ENCODE measurements at places on chromosomes 2 and 18.

DNA sequence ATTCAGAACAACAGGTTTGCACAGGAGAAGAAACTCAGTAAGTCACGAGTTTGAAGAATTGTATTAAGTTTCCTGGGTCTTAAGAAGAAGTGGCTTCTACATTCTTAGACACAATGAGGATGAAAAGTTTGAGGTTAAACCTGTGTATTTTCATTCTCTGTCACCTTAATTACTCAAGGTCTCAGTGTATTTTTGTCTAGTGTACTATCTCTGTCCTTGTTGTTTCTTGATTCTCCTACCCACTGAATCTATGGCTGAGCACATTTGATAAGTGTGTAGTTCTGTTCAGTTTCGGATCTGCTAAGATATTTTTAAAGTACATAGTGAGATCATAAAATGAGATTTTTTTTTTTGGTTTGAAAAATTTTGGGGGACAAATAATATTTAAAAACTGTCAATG is 460.7 kb downstream of the NRXN1 start:
- DNase-seq = no peak

- no peak for DNase-seq
Measured at GRCh38 chr2:26900831-26901321, 52.9 kb downstream of the DPYSL5 start.

DNA sequence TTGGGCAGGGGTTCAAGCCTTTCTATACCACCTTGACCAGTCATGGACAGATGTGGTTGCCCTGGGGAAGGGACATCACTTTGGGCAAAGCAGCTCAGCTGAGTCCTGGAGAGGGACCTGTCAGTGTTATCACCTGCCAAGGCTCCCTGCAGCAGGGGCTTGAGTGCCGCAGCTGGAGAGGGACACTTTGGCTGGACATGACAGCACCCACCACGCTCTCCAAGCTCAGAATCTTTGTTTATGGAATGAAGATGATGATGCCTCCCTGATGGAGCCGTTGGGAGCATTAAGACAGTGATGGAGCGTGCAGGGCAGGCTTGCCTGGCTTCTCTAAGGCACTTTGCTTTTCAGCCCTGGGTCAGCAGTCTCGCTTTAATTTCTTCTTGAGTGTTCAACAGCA is 4.3 kb upstream of the TFCP2L1 start:
- DNase-seq = no peak

DNA sequence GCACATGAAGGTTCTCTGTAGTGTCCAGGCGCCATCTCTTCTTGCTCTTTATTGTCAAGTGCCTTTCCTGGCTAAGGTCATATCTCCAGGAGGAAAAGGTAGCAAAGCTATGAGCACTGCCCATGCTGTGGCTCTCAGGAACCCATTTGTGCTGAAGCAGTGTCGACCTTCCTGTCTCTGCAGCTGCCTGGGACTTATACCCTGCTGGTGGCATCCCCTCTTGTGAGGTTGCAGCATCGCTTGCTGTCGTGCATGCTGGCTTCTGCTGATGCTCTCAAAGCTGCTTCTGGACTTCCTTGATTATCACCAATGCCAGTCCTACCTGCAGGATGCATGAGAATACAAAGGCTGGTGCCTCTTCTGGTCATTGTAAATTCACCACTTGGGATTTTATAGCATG is 22.1 kb upstream of the PTPN2 start:
- no peak for DNase-seq

DNA sequence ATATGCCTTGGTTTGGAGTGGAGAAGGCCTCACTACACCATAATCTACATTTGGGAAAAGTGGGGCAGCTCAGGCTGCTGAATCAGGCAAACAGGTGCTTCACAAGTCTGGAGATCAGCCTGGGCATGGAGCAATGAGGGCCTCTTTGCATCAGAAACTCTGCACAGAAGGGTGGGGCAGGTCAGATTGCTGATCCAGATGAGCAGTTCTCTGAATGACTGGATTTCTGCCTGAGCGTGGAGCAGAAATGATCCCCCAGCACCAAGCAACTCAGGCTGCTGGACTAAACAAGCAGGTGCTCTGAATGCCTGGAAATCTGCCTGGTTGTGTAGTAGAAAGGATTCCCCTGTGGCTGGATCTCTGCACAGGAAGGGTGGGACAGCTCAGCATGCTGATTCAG is 605.3 kb upstream of the ZNF804A start:
- DNase-seq = no peak

DNA sequence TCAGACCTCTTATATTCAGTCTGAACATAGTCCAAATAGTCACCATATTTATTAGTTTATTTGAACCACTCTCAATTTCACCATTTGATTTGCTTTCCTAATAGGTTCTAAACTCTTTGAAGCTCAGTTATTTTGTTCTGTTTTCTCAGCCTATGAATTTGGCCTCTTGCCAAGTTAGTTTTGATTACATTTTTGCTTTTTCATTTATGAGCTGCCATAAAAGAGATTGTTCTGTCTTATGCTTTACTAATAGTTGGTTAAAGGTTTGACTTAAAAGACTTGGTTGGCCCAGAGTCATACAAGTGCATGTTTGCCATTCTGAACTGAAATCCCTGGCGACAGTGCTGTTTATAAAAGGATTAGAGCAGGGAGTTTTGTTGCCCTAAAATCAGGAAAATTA is 85.9 kb upstream of the RANBP2 start:
- DNase-seq = no peak

DNA sequence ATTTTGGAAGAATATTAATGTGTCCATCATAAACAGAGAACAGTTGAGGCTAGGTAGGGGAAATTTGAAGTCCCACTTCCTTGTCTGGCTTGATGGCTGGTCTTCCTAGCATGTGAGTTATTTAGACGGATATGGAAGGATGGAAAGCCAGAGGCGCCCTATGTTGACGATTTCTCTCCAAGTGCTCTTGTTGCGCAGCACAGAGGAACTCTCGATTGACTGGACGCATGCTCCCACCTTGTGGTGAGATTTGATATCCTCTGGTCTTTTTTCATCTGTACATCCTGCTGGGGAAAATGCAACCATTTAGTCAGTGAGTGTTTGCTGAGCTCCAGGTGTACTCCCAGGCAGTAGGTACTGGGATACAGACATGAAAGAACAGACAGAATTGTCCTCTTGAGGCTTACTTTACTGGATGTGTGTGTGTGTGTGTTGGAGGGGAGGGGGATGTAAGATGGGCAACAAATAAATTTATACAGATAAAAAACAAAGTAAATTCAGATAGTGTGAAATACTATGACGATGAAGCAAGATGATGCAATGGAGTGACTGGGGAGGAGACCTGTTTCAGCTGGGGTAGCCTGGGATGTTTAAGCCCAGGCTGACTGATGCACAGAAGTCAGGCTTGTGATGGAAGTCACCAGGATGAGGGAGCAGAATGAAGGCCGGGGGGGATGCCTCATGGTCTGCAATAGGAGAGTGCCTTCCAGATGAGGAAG is 137.2 kb downstream of the TRIM43 start:
- DNase-seq = no peak

DNA sequence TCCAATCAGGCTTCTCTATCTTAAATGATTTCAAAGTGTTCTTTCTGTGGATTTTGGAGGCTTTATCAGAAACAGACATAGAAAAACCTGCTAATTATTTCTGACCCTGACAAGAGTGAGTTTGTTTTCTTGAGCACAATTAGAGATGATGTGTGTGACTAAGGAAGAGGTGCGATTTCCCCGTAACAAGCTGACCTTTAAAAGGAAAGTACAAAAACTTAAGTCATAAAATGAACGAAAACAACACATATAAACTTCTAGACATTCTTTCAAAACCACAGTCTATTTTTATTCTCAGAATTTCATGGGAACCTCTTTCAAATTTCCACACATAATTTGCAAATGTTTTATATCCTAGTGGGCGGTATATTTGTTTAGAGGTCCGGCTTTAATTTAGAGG is 604.8 kb downstream of the CPS1 start:
- no peak for DNase-seq

GRCh38 chr2:166765141-166765540 is 123.1 kb upstream of the XIRP2 start:
- DNase-seq = no peak

DNA sequence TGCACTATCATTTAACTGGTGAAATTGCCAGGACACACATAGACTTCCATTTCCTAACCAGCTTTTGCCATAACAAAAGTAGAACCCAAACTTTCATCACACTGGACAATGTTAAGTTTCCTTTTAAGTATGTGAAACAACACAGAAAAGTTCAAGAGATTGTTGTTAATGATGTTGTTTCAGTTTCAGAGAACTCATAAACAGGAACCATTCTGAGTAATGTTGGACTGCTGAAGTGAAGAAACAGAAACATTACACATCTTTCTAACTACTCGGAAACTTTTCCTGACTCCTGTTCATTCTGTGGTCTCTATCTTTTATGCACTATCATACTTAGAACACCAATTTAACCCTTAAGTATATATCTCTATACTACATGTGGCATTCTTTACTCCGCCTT is 179.2 kb downstream of the RIT2 start:
- no peak for DNase-seq

DNA sequence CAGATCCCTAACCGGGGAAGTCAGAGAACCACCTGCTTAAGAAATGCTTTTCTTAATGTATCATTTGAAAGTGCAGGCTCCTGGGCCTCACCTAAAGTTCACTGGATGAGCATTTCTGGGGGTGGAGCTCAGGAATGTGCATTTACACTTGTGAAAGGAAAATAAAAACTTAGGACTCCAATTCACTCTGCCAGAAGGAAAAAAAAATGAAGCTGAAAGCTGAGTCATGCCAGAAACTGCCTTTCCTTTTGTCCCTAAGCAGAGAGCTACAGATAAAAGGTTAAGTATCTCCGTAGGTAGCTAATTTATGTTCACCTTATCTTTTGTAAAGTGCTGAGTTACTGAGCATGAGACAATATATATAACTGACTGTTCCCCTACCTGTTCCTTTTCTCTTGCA is 229.5 kb upstream of the MEX3C start:
- DNase-seq = no peak

DNA sequence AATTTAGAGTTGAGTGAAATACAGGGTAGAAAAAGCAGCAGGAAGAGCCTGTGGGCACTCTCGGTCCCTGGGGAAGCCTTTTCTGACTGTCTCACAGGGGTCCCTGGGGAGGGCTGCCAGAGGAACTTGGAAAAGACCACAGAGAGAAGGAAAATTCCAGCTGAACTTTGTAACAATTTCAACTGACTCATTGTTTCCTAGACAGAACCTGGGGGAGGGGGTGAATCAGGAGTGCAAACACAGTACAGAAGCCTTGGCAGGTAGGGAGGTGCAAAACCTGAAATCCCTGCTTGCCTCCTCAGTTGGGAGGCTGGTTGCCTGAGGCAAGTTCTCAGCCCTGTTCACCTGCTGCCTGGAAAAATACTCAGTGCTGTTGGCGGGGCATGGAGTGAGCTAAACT is 106.8 kb downstream of the GRB14 start:
- no peak for DNase-seq

- DNase-seq = no peak
Measured at GRCh38 chr18:8380926-8381325, 228.3 kb upstream of the RAB12 start.

DNA sequence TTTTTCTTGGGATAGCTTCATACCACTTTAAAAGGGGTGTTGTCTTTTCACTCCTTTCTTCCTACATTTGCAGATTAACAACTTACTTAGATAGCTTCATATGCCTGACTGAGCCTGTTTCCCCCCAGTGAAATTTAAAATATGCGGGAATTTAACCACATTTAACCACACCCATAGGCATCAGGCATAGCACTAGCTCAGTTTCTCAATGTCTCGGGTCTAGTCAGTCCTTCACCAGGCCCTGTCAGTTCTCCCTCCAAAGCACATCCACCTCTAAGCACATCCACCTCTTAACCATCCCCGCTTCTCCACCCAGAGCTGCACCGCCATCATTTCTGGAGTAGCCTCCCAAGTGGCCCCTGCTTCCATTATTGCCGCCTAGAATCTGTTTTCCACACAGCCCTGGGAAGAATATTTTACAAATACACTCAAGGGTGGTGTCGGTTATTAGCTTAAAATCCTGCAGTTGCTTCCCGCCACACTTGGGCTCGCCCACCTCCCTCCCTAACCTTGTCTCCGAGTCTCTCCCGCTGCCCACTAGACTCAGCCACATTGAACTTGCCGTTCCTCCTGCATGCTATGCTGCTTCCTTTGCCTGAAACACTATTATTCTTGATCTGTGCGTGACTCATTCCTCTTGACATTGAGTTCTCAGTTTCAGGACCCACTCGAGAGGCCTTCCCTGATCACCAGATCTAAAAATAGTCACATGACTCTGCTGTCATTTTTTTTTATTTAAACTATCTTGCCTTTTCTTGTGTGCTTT is 68.3 kb downstream of the SPTBN1 start:
- no peak for DNase-seq

GRCh38 chr2:182318466-182319220 is 108.2 kb downstream of the PDE1A start:
- DNase-seq = no peak

- DNase-seq = no peak
Measured at GRCh38 chr2:195652911-195653310, 4.1 kb upstream of the SLC39A10 start.

GRCh38 chr2:128348701-128349100 is 30.0 kb upstream of the HS6ST1 start:
- DNase-seq = no peak

DNA sequence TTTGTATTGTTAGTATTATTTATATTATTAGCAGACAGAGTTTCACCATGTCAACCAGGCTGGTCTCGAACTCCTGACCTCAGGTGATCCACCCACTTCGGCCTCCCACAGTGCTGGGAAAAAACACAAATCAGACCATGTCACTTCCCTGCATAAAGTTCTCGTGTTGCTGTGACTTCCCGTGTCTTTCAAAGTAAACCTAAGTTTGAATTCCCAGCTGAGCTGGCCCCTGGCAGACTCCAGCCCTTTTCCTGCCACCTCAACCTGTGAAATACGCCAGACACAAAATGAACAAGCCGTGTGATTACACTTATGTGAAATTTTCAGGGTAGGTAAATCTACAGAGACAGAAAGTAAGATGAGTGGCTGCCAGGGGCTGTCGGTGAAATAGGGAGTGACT is 7.9 kb downstream of the BOK start:
- no peak for DNase-seq

DNA sequence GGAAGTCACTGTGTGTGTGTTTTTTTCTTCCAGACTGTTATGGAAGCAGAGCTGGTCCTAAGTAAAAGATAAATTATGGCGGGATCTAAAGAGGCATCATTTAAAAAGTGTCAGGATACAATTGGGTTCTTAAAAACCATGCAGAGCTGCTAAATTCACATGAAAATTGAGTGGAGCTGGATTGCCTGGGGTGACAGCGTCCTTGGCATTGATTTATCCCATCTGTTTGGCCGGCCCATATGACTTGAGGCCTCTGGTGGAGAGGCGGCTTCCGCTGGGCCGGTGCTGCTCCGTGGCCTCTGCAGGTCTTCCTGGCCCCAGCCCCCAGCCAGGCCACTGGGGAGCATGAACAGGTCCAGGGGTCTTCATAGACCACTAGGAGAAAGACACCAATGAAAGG is 165.5 kb downstream of the GLI2 start:
- no peak for DNase-seq

Measured in activated T-helper 1 cell treated with Interleukin-2 at 50 U/mL for 16 hours (primary cell).